ENCODE measurements at places on chromosomes 2 and 18. TPM values are rescaled to one million over a fixed set of nuclear protein-coding genes. Genes with fewer than 3 reads are reported as not detected.

TTR gene
- polyA plus RNA-seq: not detected

C2orf72 gene
- polyA plus RNA-seq: 0.46 TPM

CSRNP3 gene
- polyA plus RNA-seq: 11.8 TPM

C18orf54 gene
- 7.1 TPM for polyA plus RNA-seq

RAX gene
- polyA plus RNA-seq: not detected

- no peak for DNase-seq
Measured at GRCh38 chr2:239554766-239555570, 154.1 kb upstream of the HDAC4 start.

- DNase-seq: no peak
Measured at GRCh38 chr2:12210016-12210933, 463.8 kb downstream of the LPIN1 start.

- no peak for DNase-seq
Measured at GRCh38 chr2:133673305-133673905, 105.1 kb upstream of the NCKAP5 start.

GRCh38 chr2:38935568-38936172 lies 46.0 kb downstream of the ARHGEF33 start:
- no peak for DNase-seq

DNA sequence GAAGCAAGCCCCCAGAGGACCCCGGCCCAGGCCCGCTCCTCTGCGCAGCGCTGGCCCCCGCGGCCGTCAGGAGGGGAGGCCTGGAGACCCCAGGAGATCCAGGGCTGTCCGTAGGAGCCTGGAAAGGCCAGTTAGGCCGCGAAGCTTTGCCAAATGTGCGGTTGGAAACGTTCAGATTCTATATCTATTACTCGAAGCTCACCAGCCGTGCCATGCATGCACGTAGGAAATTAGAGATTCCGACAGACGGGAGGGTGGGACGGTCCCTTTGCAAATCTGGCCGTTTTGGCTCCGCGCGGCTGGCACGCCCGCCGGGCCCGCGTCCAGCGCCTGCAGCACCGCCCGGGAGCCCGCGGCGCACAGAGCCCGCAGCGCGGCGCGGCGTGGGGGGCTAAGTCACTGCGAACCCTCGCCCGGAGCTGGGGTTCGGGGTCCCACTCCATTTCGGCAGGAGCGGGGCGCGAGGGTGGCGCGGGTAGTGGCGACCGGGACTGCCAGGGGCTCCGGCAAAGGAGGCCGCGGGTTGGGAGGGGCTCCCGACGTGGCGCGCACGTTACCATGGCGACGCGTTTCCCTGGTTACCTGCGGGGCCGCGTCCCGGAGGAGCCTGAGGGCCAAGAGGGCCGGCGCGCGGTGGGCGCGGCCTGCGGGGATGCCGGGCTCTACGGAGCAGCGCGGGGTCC lies 488.6 kb upstream of the SMIM21 start:
- peak; percentile 72 for DNase-seq

- DNase-seq: no peak
Measured at GRCh38 chr2:232276733-232277313, 101.7 kb upstream of the ALPP start.

GRCh38 chr2:238003234-238004031 lies 36.6 kb downstream of the UBE2F start:
- no peak for DNase-seq

DNA sequence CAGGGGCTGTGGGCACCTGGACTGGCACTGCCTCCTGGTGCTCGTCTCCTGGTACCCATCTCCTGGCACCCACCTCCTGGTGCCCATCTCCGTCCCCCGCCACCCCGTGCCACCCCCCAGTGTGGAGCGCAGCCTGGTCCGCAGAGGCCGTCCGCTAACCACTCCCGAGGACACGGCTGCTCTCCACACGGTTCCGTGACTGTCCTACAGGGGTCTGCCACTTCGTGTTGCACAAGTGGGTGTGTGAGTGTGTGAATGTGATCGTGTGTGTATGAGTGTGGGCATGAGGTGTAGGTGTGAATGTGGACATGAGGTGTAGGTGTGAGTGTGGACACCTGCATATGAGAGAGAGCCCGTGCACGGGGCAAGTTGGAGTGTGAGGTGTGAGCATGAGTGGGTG lies 119.4 kb upstream of the HS6ST1 start:
- DNase-seq: no peak

Measured in muscle of back (tissue), 13 donors.